ENCODE measurements at places on chromosomes 16 and 17.
A peak's percentile ranks its signal among the peaks of the same experiment; 100 is the strongest.

- no peak for DNase-seq
Measured at GRCh38 chr17:71936977-71937376, 183.8 kb upstream of the SOX9 start.

DNA sequence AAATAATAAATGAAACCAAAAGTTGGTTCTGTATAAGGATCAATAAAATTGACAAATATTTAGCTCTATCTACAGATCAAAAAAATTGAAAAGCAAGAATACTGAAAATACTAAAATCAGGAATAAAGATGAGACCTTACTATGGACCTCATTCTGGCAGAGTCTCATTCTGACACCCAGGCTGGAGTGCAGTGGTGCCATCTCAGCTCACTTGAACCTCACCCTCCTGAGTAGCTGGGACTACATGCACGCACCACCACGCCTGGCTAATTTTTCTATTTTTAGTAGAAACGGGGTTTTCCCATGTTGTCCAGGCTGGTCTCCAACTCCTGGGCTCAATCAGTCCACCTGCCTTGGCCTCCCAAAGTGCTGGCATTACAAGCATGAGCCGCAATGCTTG lies 22.0 kb upstream of the KREMEN2 start:
- no peak for DNase-seq

GRCh38 chr17:17994271-17995069 lies 21.8 kb downstream of the DRC3 start:
- DNase-seq, result no peak

DNA sequence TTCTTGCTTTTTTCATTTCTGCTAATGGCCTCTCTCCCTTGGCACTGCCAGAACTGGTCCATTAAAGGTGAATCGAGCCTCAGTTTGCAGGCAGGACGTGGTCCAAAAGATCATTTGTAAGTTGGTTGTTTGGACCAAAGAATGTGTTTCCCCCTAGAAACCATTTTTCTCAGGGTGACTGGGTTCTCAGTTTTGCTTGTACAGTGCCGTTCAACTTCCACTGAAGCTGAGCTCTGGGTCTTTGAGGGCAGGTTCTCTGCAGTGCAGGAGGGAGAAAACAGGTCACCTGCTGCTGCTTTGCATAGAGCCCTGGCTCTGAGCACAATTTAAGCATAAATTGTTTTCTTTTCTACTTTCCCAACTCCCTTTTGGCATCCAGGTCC lies 9.0 kb upstream of the AMZ2 start:
- no peak for DNase-seq

DNA sequence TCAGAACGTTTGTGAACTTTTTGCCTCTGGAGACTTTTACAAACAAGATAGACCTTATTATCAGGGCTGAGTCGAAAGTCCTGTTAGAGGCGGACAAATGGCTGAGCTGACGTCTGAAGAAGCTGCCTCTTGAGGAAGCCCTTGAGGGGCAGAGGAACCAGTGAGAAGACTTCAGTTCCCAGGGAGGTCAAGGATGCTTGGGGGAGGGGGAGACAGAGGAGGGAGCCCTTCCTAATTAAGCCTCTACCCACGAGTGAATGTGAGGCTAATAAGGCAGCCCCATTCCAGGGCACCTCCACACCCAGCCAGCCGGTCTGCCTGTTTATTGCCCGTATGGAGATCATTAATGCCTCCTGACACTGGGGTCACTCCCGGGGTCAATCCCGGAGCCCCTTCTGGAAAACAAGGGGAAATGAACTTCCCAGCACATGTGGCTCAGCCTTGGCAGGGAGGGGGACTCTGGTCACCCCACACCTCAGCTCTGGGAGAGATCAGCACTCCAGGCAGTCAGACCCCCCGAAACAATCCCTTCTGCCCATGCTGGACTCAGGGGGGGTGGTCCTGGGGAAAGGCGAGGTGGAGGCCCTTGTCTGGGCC lies 9.2 kb upstream of the TBX4 start:
- DNase-seq, result no peak

DNA sequence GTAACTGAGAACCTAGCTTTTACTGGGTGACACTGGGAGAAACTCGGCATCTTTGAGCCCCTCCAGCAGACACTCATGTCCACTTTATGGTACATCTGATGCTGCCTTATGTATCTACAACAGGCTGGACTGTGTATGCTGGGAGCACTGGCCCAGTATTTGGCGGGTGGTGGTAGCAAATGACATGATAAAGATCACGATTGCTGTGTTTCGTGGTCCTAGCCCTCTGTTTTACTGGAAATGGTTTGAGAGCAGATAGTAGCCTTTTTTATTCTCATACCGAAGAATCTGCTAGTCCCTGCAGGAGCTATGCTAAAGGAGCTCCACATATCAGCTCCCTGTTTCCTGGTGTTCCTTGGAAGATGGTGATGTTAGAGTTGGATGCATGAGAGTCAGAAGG lies 150.3 kb downstream of the CCDC182 start:
- no peak for DNase-seq

DNA sequence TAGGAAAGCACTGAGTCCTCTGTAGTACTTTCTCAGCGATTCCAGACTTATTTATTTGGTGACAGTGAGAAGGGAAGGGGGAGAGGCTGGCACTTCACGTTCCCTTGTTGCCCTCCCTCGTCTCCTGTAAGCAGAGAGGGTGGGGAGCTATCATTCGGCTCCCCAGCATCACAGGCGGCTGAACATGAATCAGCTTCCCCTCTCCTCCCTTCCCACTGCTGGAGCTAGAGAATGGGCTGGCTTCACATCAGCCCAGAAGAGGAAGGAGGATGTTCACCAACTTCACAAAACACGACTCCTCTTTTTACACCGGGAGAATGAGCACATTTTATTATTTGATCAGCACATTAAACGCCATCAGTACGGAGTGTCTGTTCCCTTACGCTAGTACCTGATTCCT lies 6.7 kb upstream of the CMIP start:
- no peak for DNase-seq

DNA sequence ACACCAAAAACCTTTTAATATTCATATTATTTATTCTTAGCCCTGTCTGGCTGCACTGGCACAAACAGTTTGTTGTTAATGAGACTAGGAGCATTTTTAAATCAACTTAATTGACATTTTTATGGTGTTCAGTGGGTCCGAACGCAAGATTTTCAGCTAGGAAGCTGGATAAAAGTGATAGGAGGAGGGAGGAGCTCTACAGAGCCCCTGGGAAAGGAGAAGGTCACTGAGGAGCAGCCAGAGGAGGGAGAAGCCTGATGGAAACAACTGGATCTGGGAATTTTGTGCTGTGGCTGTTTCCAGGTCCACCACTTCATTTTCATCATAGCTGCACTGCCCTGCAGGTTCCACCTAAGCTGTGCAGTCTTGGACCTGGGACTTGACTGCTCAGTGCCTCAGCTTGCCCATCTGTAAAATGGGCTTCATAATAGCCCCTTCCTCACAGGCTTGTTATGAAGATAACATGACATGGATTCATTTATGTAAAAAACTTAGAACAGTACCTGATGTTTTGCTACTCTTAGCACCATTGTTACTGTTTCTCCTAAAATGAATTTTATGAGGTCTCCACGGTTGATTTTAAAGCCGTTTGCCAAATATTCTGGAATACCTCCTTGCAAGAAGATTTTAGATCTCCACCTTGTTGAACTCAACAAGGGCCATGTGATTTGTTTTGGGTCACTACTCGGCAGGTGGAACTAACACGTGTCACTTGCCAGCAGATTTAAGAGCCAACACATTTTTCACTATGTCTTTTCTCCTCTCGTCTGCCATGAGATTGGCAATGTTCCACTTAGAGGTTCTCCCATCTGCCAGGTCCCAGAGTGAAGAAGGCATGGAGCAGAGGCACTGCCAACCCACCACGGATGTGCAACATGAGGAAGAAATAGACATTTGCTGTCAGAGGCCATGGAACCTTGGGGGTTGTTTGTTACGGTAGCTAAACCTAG lies 18.7 kb upstream of the GRIN2A start:
- no peak for DNase-seq

DNA sequence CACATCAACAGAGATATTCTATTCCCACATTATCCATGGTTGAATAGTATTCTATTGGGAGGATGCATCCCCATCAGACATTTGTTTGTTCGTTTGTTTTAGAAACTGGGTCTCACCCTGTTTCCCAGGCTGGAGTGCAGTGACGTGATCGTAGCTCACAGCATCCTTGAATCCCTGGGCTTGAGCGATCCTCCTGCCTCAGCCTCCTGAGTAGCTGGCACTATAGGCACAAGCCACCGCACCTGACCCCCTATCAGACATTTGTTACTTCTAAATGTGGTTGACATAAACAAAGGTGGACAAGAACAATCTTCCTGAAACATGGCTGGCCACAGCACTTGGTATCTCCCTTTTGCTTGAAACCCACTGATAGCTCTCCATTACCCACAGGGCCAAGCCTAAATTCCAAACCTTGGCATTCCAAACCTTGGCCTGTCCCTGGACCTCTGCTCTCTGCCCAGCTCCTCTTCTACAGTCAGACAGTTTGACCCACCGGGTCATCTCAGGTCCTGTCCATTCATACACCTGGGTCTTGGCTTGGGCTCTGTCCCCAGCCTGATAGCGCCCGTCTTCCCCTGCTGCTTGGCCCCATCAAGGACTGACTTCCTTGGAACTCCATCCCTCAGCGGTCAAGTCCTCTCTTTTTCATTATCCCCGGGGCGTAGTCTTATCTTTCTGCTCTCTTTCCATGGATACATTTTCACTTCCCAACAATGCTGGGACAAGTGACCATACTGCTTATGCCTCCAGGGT lies 1.5 kb upstream of the PRR29 start:
- no peak for DNase-seq

GRCh38 chr16:81316176-81316496 lies 1.4 kb downstream of the GAN start:
- DNase-seq, result no peak

DNA sequence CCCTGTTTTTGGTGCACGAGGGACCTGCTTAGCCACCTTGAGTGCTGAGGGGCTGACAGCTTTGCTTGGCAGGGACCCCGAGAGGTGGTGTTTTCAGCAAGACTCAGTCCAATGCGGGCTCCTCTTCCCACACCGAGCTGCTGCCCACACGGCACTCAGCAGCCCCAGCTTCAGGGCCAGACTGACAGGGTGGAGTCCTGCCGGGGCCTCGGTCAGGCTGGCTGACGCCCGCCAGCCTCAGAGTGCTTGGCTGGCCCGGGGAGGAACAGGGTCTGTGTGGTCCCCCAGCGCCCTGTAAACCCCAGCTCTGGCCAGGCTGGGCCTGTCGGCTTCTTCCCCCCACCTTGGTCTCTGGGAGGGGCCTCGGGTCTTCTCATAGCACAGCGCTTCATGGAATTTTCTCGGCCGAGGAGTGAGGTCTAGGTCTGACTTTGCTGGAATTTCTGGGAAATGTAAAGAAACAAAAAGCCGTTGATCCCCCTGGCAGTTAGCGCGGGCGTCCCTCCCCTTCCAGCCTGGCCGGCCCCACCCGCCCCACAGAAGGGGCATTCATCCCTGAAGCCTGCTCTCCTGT lies 2.6 kb downstream of the SOX8 start:
- DNase-seq, result no peak

GRCh38 chr16:67884-68789 lies 4.3 kb downstream of the RHBDF1 start:
- no peak for DNase-seq

- no peak for DNase-seq
Measured at GRCh38 chr16:63466-63865, 9.0 kb downstream of the RHBDF1 start.

GRCh38 chr16:28304214-28304613 lies 11.9 kb downstream of the SBK1 start:
- peak; percentile 53 for DNase-seq

DNA sequence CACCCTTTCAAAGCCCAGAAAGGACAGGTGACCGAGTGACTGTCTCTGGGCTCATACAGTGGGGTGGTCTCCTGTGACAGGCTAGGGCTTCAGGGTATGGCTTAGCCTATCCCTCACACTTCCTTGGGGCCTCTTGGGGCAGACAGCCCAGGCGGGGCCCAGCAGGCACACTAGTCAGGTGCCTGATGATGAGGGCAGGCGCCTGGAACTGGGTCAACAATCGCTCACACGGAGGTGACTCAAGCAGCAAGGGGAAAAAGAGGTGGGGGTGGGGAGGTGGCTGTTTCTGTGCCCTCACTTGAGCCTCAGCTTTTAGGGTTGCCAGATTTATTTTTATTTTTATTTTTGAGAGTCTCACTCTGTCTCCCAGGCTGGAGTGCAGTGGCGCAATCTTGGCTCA lies 6.4 kb upstream of the GRN start:
- DNase-seq, result no peak

GRCh38 chr16:78192734-78193488 lies 93.5 kb downstream of the WWOX start:
- DNase-seq, result no peak

GRCh38 chr17:14302091-14302430 lies 1.2 kb downstream of the HS3ST3B1 start:
- peak; percentile 50 for DNase-seq

DNA sequence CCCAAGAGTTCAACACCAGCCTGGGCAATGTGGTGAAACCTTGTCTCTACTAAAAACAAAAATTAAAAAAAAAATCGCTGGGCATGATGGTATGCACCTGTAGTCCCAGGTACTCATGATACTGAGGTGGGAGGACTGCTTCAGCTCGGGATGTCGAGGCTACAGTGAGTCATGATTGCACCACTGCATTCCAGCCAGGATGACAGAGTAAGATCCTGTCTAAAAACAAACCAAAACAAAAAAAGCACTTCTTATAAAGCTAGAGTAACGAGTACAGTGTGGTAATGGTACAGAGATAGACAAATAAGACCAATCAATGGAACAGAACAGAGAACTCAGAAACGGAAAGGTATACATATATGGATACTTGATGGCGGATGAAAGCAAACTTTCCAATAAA lies 4.4 kb downstream of the NSMCE1 start:
- DNase-seq, result no peak
